Vagina (tissue), 2 donors: ENCODE measurements at places on chromosomes 12 and 14. TPM values are rescaled to one million over a fixed set of nuclear protein-coding genes. Genes with fewer than 3 reads are reported as not detected.

Gene OTX2
- not detected for total RNA-seq

Gene SLC25A47
- total RNA-seq: not detected

Gene SSPN
- total RNA-seq: 44.7 TPM

Gene SLC48A1
- total RNA-seq: 20.9 TPM

Gene SRP54
- 37.6 TPM for total RNA-seq

Gene SYCP3
- total RNA-seq: not detected

Gene PTGER2
- total RNA-seq: 10.3 TPM

Gene CFAP73
- total RNA-seq: not detected

DNA sequence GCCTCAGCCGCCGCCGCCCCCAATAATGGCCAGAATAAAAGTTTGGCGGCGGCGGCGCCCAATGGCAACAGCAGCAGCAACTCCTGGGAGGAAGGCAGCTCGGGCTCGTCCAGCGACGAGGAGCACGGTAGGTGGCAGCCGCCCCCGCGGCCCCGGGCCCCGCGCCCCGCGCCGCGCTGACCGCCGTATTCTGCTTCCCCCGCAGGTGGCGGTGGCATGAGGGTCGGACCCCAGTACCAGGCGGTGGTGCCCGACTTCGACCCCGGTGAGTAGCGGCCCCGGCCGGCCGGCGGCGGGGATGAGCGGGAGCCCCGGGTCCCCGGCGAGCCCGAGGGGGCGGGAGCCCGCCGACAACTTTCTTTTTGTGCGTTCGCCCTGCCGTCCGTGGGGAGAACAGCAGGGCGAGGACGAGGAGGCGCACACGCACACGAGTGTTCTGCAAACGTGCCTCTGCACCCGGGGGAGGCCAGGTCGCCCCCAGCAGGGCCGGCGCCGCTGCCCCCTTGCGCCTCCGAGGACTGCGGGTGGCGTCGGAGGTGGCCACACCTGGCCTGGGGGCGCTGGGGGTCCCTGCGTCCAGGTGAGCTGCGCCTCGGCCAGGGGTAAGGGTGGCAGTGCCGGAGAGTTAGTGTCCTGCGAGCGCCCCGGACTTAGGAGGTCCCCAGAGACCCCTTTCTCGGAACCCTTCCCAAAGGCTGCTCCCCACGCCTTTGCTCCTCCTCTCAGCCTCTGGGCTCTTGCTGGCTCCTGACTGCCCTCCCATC, 794 bp downstream of the RCOR1 start:
- no peaks in the 10 kb centered on the region for H3K27me3 ChIP-seq
- no peaks in the 10 kb centered on the region for H3K36me3 ChIP-seq
- DNase-seq: no peak
- peak overlapping the region; percentile 95 for H3K4me3 ChIP-seq
- peaks cover 28% of the 10 kb centered on the region for H3K4me1 ChIP-seq
- peak overlapping the region; percentile 98 for H3K27ac ChIP-seq

- no peak for DNase-seq
- peaks cover 11% of the 10 kb centered on the region for H3K4me1 ChIP-seq
- no peak overlapping the region for H3K27ac ChIP-seq
- no peak overlapping the region for H3K4me3 ChIP-seq
These were observed 71.7 kb downstream of the FAR2 start for GRCh38 chr12:29220632-29221336.

GRCh38 chr12:64714551-64714968, 44.6 kb downstream of the GNS start:
- no peak overlapping the region for H3K27ac ChIP-seq
- no peaks in the 10 kb centered on the region for H3K27me3 ChIP-seq
- peaks cover 35% of the 10 kb centered on the region for H3K36me3 ChIP-seq
- no peak overlapping the region for H3K4me3 ChIP-seq

DNA sequence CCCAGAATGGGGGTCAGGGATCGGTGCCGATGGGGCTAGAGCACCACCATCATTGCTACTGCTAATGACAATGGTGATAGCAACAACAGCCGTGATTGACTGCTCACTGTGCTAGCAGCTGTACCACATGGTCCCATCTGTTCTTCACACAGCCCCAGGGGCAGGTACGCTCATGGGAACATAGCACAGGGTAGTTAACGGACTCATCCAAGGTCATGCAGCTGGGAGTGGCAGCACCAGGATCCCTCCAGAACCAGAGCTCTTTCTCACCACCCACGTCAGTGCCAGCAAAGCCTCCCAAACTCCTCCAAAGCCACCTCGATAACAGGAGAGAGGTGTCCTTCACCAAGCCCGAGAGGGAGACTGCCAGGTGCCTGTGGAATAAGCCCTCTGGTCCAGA, 11.2 kb upstream of the DYNC1H1 start:
- no peaks in the 10 kb centered on the region for H3K27me3 ChIP-seq
- no peak overlapping the region for H3K27ac ChIP-seq
- DNase-seq: no peak
- H3K36me3 ChIP-seq: no peaks in the 10 kb centered on the region
- H3K4me1 ChIP-seq: peaks cover 18% of the 10 kb centered on the region
- no peak overlapping the region for H3K4me3 ChIP-seq

DNA sequence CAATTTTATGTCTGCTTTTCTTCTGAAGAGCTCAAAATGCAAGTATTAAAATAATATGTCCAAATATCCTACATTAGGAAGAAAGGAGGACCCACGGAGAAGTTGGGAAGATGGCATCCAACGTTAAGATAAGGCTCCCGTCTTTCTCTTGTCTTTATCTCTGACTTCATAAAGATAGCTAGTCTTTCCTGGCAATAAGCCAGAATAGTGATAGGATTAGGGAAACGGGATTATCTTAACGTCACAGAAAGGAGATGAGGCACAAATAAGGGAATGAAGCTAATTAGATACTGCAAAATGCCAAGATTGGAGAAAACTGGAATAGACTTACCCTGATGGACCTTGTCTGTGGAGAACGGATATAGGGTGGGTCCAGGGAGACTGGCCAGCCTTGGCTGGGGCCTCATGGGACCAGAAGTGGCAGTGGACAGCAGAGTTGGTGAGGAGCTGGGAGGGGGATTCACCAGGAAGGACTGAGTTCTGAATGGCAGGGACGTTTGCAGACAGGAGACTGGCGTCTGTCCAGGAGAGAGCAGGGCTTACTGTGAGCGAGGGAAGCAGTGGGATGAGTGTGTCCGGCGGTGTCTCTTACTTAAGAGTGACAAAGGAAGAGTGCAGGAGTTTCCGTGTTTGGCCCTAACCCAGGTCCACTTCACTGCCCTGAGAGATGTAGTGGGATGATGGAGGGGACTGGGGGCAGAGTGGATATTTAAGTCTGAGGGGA, 119.9 kb downstream of the CACNA1C start:
- H3K4me3 ChIP-seq: no peak overlapping the region
- no peaks in the 10 kb centered on the region for H3K36me3 ChIP-seq
- peaks cover 18% of the 10 kb centered on the region for H3K4me1 ChIP-seq
- no peaks in the 10 kb centered on the region for H3K27me3 ChIP-seq
- no peak for DNase-seq
- no peak overlapping the region for H3K27ac ChIP-seq

- H3K27ac ChIP-seq: no peak overlapping the region
- peaks cover 48% of the 10 kb centered on the region for H3K4me1 ChIP-seq
- H3K36me3 ChIP-seq: peaks cover 16% of the 10 kb centered on the region
- DNase-seq: no peak
These were observed 4.9 kb downstream of the ZFYVE1 start for GRCh38 chr14:73022051-73022450.

- H3K4me3 ChIP-seq: no peak overlapping the region
- no peak for DNase-seq
- H3K27ac ChIP-seq: peak overlapping the region; percentile 17
- H3K36me3 ChIP-seq: no peaks in the 10 kb centered on the region
- no peaks in the 10 kb centered on the region for H3K27me3 ChIP-seq
- peaks cover 27% of the 10 kb centered on the region for H3K4me1 ChIP-seq
These were observed 48.9 kb upstream of the FOS start for GRCh38 chr14:75229661-75230139.

GRCh38 chr14:64736271-64737169, 32.3 kb downstream of the PLEKHG3 start:
- H3K4me3 ChIP-seq: no peak overlapping the region
- no peak overlapping the region for H3K27ac ChIP-seq
- H3K4me1 ChIP-seq: no peaks in the 10 kb centered on the region
- H3K27me3 ChIP-seq: no peaks in the 10 kb centered on the region
- no peak for DNase-seq

DNA sequence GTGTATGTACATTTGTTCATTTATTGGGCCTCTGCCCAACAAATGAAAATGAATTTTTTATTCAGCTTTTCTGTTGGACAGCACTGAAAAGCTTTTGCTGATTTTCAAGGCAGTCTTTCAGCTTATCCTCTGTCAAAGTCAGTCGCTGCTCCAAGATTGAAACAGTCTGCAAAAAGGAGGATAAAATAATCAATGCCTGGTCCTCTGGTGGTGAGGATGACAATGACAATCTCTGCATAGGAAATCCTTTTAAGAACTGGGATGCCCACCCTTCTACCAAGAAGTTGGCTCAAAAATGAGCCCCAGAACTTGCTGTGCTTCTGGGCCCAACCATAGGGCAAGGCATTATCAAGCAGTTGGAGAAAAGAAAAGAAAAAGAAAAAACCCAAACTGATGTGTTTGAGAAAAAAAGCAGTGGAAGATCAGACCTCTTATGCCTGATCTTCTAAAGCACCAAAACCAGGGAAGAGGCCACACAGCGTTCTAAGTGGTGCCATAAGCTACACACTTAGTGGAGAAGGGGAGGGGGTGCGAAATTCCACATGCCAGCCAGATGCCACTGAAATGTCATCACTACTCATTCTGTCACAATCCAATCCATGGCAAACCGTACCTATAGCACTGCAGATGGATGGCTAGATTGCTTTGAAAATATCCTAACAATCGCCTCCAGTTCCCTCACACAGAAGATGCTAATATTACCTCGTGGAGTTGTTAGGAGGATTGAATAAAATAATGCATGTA, 69.0 kb upstream of the DUSP6 start:
- H3K36me3 ChIP-seq: peaks cover 5% of the 10 kb centered on the region
- no peak overlapping the region for H3K4me3 ChIP-seq
- H3K4me1 ChIP-seq: peaks cover 13% of the 10 kb centered on the region
- H3K27me3 ChIP-seq: no peaks in the 10 kb centered on the region

GRCh38 chr12:84136862-84137367, 775.7 kb downstream of the SLC6A15 start:
- no peak overlapping the region for H3K4me3 ChIP-seq
- DNase-seq: no peak
- H3K36me3 ChIP-seq: no peaks in the 10 kb centered on the region
- no peaks in the 10 kb centered on the region for H3K4me1 ChIP-seq
- H3K27me3 ChIP-seq: no peaks in the 10 kb centered on the region
- H3K27ac ChIP-seq: no peak overlapping the region

DNA sequence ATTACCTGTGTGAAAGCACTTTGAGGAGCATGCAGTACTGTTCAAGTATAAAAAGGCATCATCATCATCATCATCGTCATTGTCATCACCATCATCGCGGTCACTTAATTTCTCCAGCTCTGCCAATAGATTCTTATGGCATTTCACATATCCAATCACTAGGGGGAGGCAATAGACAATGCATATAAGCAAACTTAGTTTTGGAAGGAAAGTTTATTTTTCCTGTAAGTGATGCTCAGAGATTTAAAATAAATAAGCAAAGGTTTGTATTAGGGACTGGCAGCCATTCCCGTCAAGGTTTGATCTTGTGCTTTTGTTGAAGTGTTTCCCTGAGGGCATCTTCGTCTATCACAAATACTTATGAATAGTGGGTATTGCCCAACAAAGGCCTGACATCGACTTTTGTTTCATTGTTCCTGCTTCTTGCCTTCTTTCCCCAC, 127.4 kb downstream of the KTN1 start:
- H3K27ac ChIP-seq: no peak overlapping the region
- H3K4me1 ChIP-seq: no peaks in the 10 kb centered on the region
- no peaks in the 10 kb centered on the region for H3K27me3 ChIP-seq
- H3K36me3 ChIP-seq: no peaks in the 10 kb centered on the region

DNA sequence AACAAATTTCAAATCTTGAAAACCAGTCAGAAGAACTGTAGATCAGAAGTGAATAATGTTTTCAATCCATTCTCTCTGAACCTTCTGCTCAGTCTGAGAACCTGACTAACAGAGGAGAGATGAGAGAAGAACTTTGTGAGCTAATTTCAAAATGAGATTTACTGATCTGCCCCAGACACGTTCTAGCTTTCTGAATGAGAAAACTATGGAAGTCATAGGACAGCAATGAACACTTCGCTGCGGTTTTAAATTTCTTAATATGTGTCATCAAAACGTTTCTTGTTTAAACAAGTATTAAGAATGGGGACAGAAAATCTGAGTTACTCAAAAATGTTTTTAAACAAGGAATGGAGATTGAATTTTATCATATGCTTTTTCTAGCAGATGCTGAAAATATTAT, 66.6 kb upstream of the FAR2 start:
- no peak for DNase-seq
- no peaks in the 10 kb centered on the region for H3K36me3 ChIP-seq
- peaks cover 12% of the 10 kb centered on the region for H3K4me1 ChIP-seq
- peak overlapping the region; percentile 34 for H3K27ac ChIP-seq
- H3K4me3 ChIP-seq: no peak overlapping the region
- no peaks in the 10 kb centered on the region for H3K27me3 ChIP-seq

- H3K4me3 ChIP-seq: no peak overlapping the region
- no peak for DNase-seq
- no peaks in the 10 kb centered on the region for H3K27me3 ChIP-seq
- H3K27ac ChIP-seq: no peak overlapping the region
- H3K4me1 ChIP-seq: peaks cover 29% of the 10 kb centered on the region
- H3K36me3 ChIP-seq: no peaks in the 10 kb centered on the region
These were observed 53.6 kb downstream of the FBXO34 start for GRCh38 chr14:55324812-55325211.

- no peak for DNase-seq
- H3K4me1 ChIP-seq: peaks cover 20% of the 10 kb centered on the region
- no peak overlapping the region for H3K27ac ChIP-seq
- no peaks in the 10 kb centered on the region for H3K36me3 ChIP-seq
- no peaks in the 10 kb centered on the region for H3K27me3 ChIP-seq
These were observed 55.7 kb upstream of the PTGR2 start for GRCh38 chr14:73795974-73796373.

GRCh38 chr12:43861015-43861839, 25.3 kb downstream of the TMEM117 start:
- no peak for DNase-seq
- H3K27ac ChIP-seq: no peak overlapping the region
- no peaks in the 10 kb centered on the region for H3K36me3 ChIP-seq
- H3K27me3 ChIP-seq: no peaks in the 10 kb centered on the region

GRCh38 chr14:50055461-50056228, 60.7 kb downstream of the VCPKMT start:
- peaks cover 8% of the 10 kb centered on the region for H3K4me1 ChIP-seq
- H3K4me3 ChIP-seq: no peak overlapping the region
- no peaks in the 10 kb centered on the region for H3K27me3 ChIP-seq
- DNase-seq: no peak
